ENCODE measurements at places on chromosomes 3 and 15.

- no peaks in the 10 kb centered on the region for H3K27me3 ChIP-seq
- peaks cover 10% of the 10 kb centered on the region for H3K4me1 ChIP-seq
- no peak overlapping the region for H3K4me3 ChIP-seq
- H3K36me3 ChIP-seq = peaks cover 11% of the 10 kb centered on the region
These were observed 48.1 kb downstream of the SLC25A26 start for GRCh38 chr3:66268864-66269263.

- no peak for DNase-seq
- H3K4me3 ChIP-seq = no peak overlapping the region
- H3K27me3 ChIP-seq = no peaks in the 10 kb centered on the region
- H3K36me3 ChIP-seq = no peaks in the 10 kb centered on the region
- no peaks in the 10 kb centered on the region for H3K4me1 ChIP-seq
These were observed 38.5 kb downstream of the B3GNT5 start for GRCh38 chr3:183291497-183292031.

DNA sequence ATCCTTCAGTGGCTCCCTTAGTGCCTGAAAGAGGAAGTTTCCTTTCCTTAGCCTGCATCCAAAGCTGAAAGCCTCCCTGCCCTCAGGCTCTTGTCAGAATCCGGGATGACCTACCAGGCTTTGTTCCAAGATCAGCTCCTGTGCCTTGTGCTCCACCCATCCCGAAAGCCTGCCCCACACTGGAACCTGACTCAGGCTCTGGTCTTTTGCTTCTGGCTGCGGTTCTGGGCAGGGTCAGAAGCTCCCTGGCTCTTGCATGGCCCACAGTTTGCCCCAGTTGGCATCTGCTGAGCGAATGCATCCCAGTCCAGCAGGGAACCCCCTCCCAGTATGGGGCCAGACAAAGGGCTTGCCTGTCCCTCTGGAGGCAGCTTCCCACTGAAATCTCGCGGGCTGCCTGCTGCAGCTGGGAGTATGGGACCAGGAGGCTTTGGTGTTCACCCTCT, 25.9 kb upstream of the KIF23 start:
- H3K36me3 ChIP-seq = no peaks in the 10 kb centered on the region
- no peak overlapping the region for H3K4me3 ChIP-seq
- no peaks in the 10 kb centered on the region for H3K27me3 ChIP-seq
- no peak overlapping the region for H3K27ac ChIP-seq
- no peak for DNase-seq
- H3K4me1 ChIP-seq = no peaks in the 10 kb centered on the region

GRCh38 chr3:12155828-12156227, 2.9 kb downstream of the TIMP4 start:
- peaks cover 10% of the 10 kb centered on the region for H3K27me3 ChIP-seq
- peaks cover 20% of the 10 kb centered on the region for H3K4me1 ChIP-seq
- peaks cover 11% of the 10 kb centered on the region for H3K36me3 ChIP-seq
- no peak overlapping the region for H3K27ac ChIP-seq

DNA sequence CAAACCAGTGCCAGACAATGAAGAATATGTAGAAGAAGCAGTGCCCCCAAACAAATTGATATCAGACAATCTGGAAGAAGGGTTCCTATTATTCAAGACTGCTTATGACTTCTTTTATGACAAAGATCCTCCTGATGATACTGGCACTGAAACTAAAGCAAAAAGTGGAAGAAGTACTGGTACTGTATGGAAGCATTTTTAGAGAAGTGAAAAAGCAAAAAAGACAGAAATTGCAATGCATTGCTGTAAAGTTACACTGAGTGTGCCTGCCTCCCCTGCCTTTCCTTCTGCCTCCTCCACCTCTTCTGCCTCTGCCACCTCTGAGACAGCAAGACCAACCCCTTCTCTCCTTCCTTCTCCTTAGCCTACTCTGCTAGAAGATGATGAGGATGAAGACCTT, 167.6 kb downstream of the PLCL2 start:
- peaks cover 20% of the 10 kb centered on the region for H3K4me1 ChIP-seq
- peaks cover 8% of the 10 kb centered on the region for H3K36me3 ChIP-seq
- H3K27me3 ChIP-seq = no peaks in the 10 kb centered on the region
- no peak overlapping the region for H3K27ac ChIP-seq
- no peak overlapping the region for H3K4me3 ChIP-seq

DNA sequence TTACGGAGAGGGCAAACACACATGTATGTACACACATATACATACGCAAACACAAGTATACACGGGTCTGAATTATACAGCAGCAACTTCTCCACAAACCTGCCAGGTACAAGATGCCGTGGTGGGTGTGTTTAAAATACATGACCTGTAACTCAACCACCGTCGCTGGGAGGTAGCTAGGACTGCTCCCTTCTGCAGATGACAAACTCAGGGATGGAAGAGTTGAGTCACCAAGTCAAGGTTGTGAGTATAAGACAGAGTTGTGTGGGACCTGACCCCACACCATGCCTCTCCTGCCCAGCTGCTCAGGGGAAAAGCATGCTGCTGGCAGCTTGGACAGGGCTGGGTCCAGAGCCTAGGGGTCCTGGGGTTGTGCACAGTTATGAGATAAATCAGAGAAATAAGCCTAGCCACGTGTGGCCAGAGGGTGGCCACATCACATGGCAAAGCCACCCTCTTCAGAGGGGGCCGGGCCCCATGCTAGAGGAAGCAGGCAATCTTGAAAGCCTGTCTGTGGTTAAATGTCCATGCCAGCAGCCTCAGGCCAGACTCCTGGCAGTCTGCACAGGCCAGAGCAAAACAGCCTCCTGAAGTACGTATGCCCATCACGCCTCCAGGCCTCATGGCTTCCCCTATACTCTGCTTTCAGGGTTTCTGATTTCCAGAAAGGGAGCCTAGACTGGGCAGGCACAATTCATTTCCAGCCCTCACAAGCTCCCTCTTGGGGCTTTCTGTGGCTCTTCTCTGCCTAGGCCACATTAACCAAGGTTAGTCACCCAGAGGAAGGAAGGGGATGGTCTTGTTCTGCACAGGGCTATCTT, 107.7 kb upstream of the RPL32 start:
- H3K36me3 ChIP-seq = no peaks in the 10 kb centered on the region
- peaks cover 53% of the 10 kb centered on the region for H3K4me1 ChIP-seq
- H3K4me3 ChIP-seq = no peak overlapping the region

GRCh38 chr3:58288011-58288728, 17.9 kb upstream of the RPP14 start:
- no peaks in the 10 kb centered on the region for H3K4me1 ChIP-seq
- no peaks in the 10 kb centered on the region for H3K27me3 ChIP-seq
- no peak for DNase-seq
- H3K4me3 ChIP-seq = no peak overlapping the region

DNA sequence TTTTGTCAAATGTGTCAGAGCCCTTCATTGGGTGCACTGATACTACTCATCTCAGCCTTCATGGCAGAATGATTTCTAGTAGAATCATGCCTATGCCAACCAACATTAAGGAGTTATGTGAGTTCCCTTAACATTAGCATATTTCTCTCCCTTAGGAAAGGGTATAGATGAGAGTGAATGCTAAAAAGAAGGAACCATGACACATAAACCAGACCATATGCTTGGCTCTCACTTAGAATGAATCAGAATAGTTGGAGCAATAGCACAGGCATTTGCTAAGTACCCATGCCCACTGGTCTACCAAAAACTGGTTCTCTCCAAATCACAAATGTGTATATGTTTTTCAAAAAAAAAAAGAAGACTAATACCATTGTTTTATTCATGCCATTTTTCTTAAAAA, 51.1 kb downstream of the STRIT1 start:
- no peak overlapping the region for H3K27ac ChIP-seq
- H3K36me3 ChIP-seq = no peaks in the 10 kb centered on the region
- no peak for DNase-seq
- H3K27me3 ChIP-seq = no peaks in the 10 kb centered on the region

- H3K4me1 ChIP-seq = no peaks in the 10 kb centered on the region
- no peaks in the 10 kb centered on the region for H3K27me3 ChIP-seq
- H3K27ac ChIP-seq = no peak overlapping the region
- no peaks in the 10 kb centered on the region for H3K36me3 ChIP-seq
- H3K4me3 ChIP-seq = no peak overlapping the region
These were observed 386.9 kb downstream of the FEZF2 start for GRCh38 chr3:61986473-61986872.

DNA sequence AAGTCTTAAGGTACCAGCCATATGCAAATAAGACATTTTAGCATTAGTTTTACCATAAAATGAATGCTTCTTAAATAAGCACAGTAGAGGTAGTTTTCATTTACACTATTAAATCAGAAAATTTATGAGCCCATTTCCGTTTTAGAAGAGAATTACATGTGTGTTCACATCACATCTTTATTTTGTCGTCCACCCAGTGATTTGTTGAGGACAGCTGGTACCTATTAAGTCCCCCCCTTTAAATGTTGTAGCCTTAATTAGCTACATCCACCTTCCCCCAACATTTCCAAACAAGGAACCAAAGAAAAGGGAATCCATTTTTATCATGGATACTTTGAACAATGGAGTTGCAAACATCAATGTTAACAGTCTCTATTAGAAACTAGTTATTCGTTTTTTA, 6.8 kb downstream of the IL17RD start:
- no peaks in the 10 kb centered on the region for H3K36me3 ChIP-seq
- no peak overlapping the region for H3K27ac ChIP-seq
- H3K4me3 ChIP-seq = no peak overlapping the region
- peaks cover 4% of the 10 kb centered on the region for H3K4me1 ChIP-seq
- no peaks in the 10 kb centered on the region for H3K27me3 ChIP-seq
- no peak for DNase-seq

All from heart right ventricle (tissue), 16 donors.